ENCODE measurements at places on chromosomes 13 and 19. TPM values are rescaled to one million over a fixed set of nuclear protein-coding genes. Genes with fewer than 3 reads are reported as not detected.

Gene SYCN
- not detected for total RNA-seq

DNA sequence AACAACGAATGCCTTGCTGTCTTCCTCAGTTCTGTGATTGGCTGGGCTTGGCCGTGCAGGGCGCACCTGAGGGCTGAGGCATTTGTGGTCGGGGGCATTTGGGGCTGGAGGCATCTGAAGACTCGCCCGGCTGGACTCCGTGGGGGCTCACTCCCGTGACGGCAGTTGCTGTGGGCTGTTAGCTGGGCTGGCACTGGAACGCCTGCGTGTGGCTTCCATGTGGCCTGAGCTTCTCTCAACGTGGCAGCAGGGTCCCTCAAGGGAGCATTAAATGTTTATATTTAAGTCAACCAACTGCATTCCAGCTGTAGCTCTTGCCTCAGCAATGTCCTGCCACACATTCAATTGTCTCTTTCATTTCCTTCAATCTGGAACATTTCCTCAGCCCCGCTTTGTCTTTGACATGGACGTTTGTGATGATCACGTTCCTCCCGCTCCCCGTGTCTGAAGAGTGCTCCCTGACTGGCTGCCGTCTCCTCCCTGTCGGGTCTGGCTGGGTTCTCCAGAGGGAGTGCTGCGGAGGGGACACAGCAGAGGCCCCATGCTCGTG, 21.0 kb downstream of the CCDC8 start:
- no peaks in the 10 kb centered on the region for H3K36me3 ChIP-seq
- peaks cover 8% of the 10 kb centered on the region for H3K4me1 ChIP-seq
- no peak overlapping the region for H3K4me3 ChIP-seq
- peak overlapping the region; percentile 48 for H3K27ac ChIP-seq
- DNase-seq, result peak; percentile 80

Gene MADCAM1
- not detected for total RNA-seq

DNA sequence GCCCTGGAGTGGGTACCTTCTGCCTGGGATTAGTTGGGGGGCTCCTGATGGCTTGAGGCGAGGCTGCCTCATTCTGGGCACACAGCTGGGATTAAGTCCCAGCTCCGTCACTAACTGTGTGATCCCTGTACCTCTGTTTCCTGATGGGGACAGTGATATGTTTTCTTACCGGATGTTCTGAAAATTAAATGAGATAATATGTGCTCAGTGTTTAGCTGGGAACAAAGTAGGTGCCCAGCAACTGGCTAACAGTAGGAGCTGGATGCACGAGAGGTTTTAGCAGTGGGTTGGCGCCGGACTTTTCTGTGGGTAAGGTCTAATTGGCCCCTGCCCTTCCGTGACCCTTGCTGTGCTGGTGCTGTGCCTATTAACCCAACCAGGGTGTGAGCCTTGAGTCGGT, 203.4 kb downstream of the URI1 start:
- no peaks in the 10 kb centered on the region for H3K36me3 ChIP-seq
- H3K4me1 ChIP-seq, result no peaks in the 10 kb centered on the region
- no peak overlapping the region for H3K4me3 ChIP-seq
- no peak overlapping the region for H3K27ac ChIP-seq
- peaks cover 11% of the 10 kb centered on the region for H3K27me3 ChIP-seq

DNA sequence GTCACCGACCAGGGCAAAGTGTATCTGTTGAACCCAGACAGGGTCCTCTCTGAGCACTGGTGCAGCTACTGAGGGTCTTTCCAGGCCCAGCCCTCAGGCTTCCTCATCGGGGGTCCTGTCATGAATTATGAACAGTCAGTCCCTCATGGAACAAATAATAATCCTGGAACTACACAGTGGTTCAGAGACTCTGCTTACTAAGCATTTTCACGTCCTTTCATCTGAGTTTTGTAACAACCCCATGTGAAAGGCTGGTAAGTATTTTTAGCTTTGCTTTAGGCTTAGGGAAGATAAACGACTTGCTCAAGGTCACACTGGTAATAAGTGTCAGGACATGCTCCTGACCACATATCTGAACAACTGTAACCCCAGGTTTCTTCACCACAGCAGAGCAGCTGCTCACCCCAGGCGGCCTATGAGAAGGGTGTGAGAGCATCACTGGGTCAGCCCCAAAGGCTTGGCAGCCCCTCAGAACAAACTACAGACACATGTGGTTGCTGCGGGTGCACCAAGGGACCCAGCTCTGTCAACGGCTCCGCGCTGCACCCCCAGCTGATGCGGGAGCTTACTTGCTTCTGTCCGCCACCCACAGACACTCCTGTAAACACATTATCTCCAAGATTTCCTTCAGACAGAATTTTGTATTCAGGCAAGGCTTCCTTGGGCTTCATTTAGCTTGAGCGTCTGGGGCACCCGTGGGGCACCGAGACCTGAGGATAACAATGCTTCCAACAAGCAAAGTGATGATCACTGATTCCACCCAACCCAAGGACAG, 19.4 kb upstream of the GSX1 start:
- no peaks in the 10 kb centered on the region for H3K4me1 ChIP-seq
- H3K27me3 ChIP-seq, result no peaks in the 10 kb centered on the region
- H3K4me3 ChIP-seq, result no peak overlapping the region
- no peak overlapping the region for H3K27ac ChIP-seq
- no peaks in the 10 kb centered on the region for H3K36me3 ChIP-seq

DNA sequence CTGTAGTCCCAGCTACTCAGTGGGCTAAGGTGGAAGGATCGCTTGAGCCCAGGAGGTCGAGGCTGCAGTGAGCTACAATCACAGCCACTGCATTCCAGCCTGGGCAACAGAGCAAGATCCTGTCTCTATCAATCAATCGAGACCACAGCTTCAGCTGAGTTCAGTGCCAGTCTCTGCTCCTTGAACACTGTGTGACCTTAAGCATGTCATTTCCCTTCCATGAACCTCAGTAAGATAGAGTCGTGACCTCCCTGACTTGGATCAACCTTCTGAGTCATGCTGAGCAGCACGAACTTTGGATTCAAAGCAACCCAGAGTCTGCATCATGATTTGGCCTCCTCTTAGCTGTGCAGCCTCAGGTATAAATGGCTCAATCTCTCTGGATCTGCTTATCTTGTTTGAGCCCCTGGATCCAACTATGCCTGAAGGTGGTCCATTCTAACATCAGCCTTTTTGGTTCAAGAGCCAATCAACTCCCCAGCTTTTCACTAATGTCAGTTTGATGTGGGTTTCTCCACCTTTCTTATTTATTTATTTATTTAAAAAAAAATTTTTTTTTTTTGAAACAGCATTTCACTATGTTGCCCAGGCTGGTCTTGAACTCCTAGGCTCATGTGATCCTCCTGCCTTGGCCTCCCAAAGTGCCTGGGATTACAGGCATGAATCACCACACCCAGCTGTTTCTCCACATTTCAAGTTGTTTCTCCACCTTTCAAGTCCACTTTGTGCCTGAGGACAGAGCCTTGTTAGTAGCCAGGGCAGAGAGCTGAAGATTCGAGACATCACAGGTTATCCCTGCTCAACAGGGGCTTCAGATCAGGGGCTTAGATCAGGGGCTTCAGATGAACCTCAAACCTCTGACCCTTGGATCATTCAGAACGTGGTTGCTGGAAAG, 26.4 kb downstream of the PTPRS start:
- no peaks in the 10 kb centered on the region for H3K36me3 ChIP-seq
- no peak for DNase-seq
- H3K27ac ChIP-seq, result no peak overlapping the region
- H3K4me3 ChIP-seq, result no peak overlapping the region
- no peaks in the 10 kb centered on the region for H3K27me3 ChIP-seq

Gene F7
- not detected for total RNA-seq

DNA sequence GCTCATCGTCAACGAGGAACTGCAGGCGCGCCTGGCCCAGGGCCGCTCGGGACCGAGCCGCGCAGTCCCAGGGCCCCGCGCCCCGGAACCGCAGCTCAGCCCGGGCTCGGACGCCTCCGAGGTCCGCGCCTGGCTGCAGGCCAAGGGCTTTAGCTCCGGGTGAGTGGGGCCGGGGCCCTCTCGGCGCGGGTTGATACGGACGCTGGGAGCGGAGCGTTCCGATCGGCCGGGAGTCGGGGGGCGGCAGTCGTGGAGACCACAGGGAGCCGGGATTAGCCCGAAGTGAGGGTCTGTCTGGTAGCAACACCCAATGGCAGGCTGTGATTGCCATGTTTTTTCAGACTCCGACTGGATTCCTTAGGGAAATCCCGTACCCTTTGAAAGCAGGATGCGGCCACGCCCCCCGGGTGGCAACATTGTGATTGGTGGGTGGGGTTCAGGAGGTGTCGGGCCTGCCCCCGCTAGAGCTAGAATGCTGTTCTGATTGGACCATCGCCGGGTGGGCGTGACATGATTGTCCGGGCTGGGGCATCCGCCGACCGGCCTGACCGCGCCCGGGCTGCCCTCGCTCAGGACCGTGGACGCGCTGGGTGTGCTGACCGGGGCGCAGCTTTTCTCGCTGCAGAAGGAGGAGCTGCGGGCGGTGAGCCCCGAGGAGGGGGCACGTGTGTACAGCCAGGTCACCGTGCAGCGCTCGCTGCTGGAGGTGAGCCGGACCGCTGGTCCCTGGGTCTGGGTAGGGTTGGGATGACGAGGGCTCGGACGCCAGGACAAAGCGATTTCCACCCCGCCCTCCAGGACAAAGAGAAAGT, 11.3 kb downstream of the EPS8L1 start:
- H3K4me3 ChIP-seq, result peak overlapping the region; percentile 35
- peaks cover 12% of the 10 kb centered on the region for H3K4me1 ChIP-seq
- peaks cover 65% of the 10 kb centered on the region for H3K27me3 ChIP-seq
- H3K36me3 ChIP-seq, result peaks cover 22% of the 10 kb centered on the region

DNA sequence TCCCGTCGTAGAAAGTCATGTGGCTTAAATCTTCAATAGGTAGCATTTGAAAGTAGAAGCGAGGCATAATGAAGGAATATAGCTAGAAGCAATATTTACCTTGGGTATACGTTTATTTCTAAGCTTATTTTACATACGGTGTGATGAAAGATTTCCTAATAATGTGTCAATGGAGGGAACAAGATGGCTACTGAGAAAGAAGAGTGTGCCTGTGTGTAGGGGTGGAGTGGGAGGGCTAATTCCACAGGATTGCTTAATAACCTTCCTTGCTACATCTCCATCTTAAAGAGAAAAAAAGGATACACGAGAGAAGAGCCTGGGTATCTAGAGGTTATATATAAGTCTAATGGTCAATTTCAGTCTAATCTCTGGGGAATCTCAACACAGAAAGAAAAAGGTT, 2.0 kb downstream of the SPART start:
- H3K27me3 ChIP-seq, result peaks cover 6% of the 10 kb centered on the region
- no peaks in the 10 kb centered on the region for H3K36me3 ChIP-seq
- H3K4me3 ChIP-seq, result no peak overlapping the region

Gene ADAMTSL5
- total RNA-seq, result 3.0 TPM

Gene CEACAM19
- total RNA-seq, result 5.4 TPM

Gene TEX29
- 0.35 TPM for total RNA-seq

DNA sequence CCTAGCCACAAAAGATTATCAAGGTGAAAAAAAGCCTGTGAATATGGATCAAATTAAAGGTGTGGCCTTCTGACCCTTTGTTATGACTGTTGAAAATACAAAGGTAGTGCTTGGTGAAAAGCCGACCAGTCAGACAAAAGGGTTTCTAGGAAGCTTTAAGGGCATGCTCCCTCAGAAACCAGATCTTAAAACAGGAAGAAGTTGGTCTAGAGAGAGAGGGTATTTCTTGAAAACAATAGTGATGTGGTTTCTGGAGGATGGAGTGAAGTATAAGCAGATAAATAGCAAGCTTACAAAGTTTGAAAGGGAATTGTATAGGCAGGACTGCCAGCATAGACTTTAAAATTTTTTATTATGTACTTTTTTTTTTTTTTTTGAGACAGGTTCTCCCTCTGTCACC, 5.0 kb upstream of the EID2 start:
- H3K27me3 ChIP-seq, result no peaks in the 10 kb centered on the region
- DNase-seq, result no peak
- H3K36me3 ChIP-seq, result no peaks in the 10 kb centered on the region
- H3K4me1 ChIP-seq, result peaks cover 10% of the 10 kb centered on the region

DNA sequence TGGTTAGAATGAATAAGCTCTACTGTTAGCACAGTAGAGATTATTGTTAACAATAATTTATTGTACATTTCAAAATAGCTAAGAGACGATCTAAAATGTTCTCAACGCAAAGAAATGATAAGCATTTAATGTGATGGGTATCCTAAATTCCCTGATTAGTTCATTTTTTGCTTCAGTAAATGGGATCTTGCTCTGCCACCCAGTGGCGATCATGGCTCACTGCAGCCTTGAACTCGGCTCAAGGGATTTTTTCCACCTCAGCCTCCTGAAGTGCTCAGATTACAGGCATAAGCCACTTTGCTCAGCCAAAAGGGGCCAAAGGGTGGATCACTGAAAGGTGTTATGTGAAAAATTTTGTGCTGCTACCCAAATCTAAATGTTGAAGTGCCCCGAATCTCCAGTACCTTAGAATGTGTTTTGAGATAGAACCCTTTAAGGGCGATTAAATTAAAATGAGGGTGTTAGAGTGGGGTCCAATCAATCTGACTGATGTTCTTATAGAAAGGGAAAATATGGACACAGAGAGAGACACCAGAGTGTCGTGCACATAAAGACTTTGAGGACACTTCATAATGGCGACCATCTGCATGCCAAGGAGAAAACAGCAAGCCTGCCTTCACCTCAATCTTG, 31.5 kb upstream of the ZNF766 start:
- H3K36me3 ChIP-seq, result no peaks in the 10 kb centered on the region
- H3K27me3 ChIP-seq, result no peaks in the 10 kb centered on the region
- H3K27ac ChIP-seq, result no peak overlapping the region
- peak; percentile 78 for DNase-seq
- H3K4me1 ChIP-seq, result peaks cover 4% of the 10 kb centered on the region
- no peak overlapping the region for H3K4me3 ChIP-seq

GRCh38 chr13:40394304-40394985, 272.0 kb downstream of the FOXO1 start:
- no peaks in the 10 kb centered on the region for H3K36me3 ChIP-seq
- no peak for DNase-seq
- no peak overlapping the region for H3K4me3 ChIP-seq

DNA sequence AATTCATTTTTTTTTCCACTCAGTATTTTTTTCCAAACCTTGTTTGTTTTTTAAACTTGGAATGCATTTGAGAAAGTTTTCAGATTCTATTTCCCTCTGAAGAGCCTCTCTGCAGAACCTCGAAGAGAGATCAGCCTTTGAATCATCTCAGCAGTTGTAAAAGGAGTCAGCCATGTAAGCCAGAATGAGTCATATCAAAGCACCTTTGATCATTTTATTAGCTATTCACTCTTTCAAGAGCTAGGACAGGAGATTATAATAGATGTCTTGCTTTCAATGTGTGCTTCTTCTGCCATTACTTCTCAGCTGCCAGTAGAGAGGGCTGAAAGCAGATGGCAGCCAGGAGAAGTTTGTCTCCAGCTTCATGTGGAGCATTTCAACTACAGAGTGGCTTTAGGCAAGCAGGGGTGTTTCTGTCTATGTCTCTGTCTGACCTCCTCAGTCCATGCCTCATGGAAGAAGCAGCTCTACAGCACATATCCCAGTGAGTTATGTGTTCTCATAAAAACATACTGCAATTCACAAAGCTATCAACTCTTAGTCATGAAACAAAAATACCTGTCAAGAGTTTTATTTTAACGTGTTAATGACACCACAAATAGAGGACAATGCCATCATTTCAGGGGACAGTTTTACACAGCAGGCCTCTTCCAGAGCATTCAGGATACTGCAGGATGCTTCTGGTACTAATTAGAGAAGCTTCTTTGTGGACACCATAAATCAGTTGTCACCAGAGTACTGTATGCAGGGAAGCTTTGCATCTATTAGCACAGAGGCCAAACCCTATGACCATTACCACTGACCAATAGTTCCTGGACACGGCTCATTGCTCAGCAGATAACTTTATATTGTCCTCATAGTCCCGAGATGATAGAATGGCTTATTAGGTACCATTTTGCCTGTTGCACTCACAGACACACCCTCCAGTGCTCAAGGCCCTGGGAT, 94.3 kb downstream of the NHLRC3 start:
- H3K4me3 ChIP-seq, result no peak overlapping the region
- H3K4me1 ChIP-seq, result no peaks in the 10 kb centered on the region
- no peak overlapping the region for H3K27ac ChIP-seq
- H3K27me3 ChIP-seq, result no peaks in the 10 kb centered on the region
